IPS DF 6.9 (cell line): ENCODE measurements at places on chromosomes 2 and 18.

- no peak for DNase-seq
Observed at GRCh38 chr2:5121121-5121520, 571.1 kb upstream of the SOX11 start.

GRCh38 chr2:9330612-9331270, 92.6 kb downstream of the ITGB1BP1 start:
- DNase-seq: no peak

- DNase-seq: no peak
Observed at GRCh38 chr2:179302764-179303571, 38.3 kb upstream of the SESTD1 start.

GRCh38 chr18:73852789-73853549, 294.7 kb downstream of the FBXO15 start:
- no peak for DNase-seq
